MM.1S (cell line): ENCODE measurements at places on chromosomes 2 and 18.
A peak's percentile ranks its signal among the peaks of the same experiment; 100 is the strongest.

GRCh38 chr2:112787294-112787693 lies 3.0 kb upstream of the IL1A start:
- no peak overlapping the region for H3K4me3 ChIP-seq
- no peaks in the 10 kb centered on the region for H3K27me3 ChIP-seq
- no peak overlapping the region for H3K27ac ChIP-seq
- H3K36me3 ChIP-seq = no peaks in the 10 kb centered on the region
- no peak for DNase-seq

DNA sequence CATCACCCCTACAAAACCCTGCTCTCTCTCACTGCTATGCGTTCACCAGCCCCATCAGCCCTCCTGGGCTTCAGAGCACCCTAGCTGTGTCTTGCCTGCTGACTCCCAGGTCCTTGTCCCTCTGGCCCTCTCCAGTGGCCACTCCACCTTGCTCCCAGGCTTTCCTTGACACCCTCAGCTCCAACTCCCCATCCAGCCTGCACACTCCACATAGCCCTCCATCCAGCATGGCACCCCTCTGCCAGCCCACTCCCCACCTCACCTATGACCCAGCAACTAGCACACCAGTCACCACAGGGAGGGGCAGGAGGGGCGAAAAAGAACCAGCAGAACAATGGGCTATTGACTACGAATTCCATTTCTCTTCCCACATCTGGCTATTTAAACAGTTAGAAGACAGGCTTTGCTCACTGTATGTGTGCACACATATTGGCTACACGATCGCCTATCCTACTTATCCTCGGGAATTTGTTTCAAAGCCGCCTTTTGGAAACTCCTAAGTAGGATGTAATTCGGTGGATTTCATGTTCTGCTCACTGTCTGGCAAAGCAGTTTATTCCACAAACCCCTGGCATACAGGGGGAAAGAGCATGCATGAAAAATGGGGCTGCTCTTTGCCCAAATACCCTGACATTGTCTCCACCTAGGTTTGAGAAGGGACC lies 195.3 kb downstream of the SMAD2 start:
- no peaks in the 10 kb centered on the region for H3K27me3 ChIP-seq
- no peak overlapping the region for H3K27ac ChIP-seq
- DNase-seq = no peak
- H3K4me1 ChIP-seq = no peaks in the 10 kb centered on the region

DNA sequence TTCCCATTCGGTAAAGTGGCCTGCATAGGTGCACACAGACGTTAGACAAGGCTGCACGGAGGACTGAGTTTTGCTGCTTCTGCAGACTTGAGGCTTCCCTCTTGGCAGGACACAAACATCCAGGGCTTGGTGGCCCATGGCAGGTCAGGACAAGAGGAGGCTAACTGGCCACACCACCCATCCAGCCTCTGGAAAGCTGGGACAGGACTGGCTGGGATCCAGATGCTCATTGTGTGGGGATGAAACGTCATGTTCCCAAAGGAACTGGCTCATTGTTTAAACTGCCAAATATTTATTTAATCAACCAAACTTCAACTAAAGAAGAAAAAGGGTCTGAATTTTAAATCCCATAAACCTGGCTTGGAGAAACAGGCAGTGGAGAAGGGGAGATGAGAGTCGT lies 239.1 kb upstream of the EPAS1 start:
- H3K4me3 ChIP-seq = no peak overlapping the region
- H3K27ac ChIP-seq = no peak overlapping the region
- DNase-seq = no peak
- H3K36me3 ChIP-seq = no peaks in the 10 kb centered on the region
- no peaks in the 10 kb centered on the region for H3K27me3 ChIP-seq

DNA sequence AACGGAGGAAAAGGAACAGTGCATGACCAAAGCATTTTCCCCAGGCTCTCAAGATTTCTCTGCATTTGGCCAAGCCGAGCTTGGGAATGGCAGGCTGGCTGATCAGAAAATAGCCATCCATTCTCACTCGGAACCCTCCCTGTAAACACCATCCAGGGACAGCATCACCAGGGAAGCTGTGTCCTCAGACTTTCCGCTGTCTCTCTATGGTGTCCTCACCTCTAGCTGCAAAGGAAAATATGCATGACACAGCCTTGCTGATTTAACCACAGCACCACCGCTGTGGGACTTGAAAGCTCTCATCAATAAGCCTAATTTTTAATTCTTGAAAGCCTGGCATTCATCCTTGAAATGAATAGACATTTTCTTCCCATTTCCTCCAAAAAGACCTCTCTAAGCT lies 311.7 kb downstream of the EIPR1 start:
- no peak for DNase-seq
- no peaks in the 10 kb centered on the region for H3K36me3 ChIP-seq
- H3K4me1 ChIP-seq = no peaks in the 10 kb centered on the region
- H3K27me3 ChIP-seq = no peaks in the 10 kb centered on the region
- H3K4me3 ChIP-seq = no peak overlapping the region
- H3K27ac ChIP-seq = no peak overlapping the region

DNA sequence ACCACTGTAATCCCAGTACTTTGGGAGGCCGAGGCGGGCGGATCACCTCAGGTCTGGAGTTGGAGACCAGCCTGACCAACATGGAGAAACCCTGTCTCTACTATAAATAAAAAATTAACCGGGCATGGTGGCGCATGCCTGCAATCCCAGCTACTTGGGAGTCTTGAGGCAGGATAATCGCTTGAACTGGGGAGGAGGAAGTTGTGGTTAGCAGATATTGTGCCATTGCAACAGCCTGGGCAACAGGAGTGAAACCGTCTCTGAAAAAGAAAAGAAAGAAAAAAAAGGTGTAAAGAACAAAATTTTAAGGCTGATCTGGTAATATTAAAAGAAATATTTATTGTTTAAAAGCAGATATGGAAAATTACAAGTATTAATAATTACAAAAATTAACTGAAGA lies 29.7 kb downstream of the ZNF804A start:
- DNase-seq = no peak
- no peaks in the 10 kb centered on the region for H3K27me3 ChIP-seq
- H3K4me1 ChIP-seq = no peaks in the 10 kb centered on the region
- H3K4me3 ChIP-seq = no peak overlapping the region
- no peak overlapping the region for H3K27ac ChIP-seq
- no peaks in the 10 kb centered on the region for H3K36me3 ChIP-seq

DNA sequence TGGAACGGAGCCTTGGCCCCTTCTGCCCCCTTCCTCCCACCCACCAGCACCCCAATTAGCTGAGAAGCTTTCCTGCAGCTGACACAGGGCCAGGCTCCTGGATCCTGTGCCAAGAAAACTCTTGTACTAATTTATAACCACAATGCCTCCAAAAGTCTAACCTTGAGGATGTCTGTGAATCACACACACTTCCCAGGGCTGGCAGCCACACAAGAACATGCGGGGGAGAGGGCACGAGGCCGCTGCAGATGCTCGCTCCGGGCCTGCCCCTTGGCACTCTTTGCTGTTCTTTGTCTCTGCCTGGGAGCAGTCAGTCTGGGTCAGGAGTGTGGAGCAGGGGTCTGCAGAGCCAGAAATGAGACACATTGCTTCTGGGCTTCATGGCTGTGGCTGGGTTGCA lies 62.7 kb upstream of the KIF5C start:
- H3K27ac ChIP-seq = no peak overlapping the region
- H3K27me3 ChIP-seq = no peaks in the 10 kb centered on the region
- DNase-seq = no peak
- no peaks in the 10 kb centered on the region for H3K4me1 ChIP-seq
- no peak overlapping the region for H3K4me3 ChIP-seq
- H3K36me3 ChIP-seq = no peaks in the 10 kb centered on the region

- no peak overlapping the region for H3K27ac ChIP-seq
- H3K4me3 ChIP-seq = no peak overlapping the region
- H3K27me3 ChIP-seq = no peaks in the 10 kb centered on the region
Measured at GRCh38 chr2:36485521-36485920, 112.4 kb downstream of the FEZ2 start.

- no peaks in the 10 kb centered on the region for H3K4me1 ChIP-seq
- H3K36me3 ChIP-seq = no peaks in the 10 kb centered on the region
- no peak for DNase-seq
- no peak overlapping the region for H3K27ac ChIP-seq
- no peak overlapping the region for H3K4me3 ChIP-seq
Measured at GRCh38 chr2:162092658-162093556, 18.9 kb upstream of the DPP4 start.

- no peaks in the 10 kb centered on the region for H3K27me3 ChIP-seq
- DNase-seq = peak; percentile 75
- peak within 1 kb of the TSS; percentile 26; the same call in 1 of the 2 replicates for H3K27ac ChIP-seq
- H3K4me1 ChIP-seq = peaks cover 5% of the 10 kb centered on the region; the same call in 1 of the 2 replicates
Measured at GRCh38 chr2:203327901-203328759, at the start of gene ABI2. Gene ABI2 (plus strand): TSS chr2:203328394. CDS start chr2:203328515, 121 bp downstream.

GRCh38 chr2:236748385-236748784 lies 178.8 kb downstream of the ACKR3 start:
- H3K27me3 ChIP-seq = no peaks in the 10 kb centered on the region

- no peaks in the 10 kb centered on the region for H3K36me3 ChIP-seq
- no peak for DNase-seq
Measured at GRCh38 chr2:18682681-18683080, 93.3 kb upstream of the NT5C1B start.

DNA sequence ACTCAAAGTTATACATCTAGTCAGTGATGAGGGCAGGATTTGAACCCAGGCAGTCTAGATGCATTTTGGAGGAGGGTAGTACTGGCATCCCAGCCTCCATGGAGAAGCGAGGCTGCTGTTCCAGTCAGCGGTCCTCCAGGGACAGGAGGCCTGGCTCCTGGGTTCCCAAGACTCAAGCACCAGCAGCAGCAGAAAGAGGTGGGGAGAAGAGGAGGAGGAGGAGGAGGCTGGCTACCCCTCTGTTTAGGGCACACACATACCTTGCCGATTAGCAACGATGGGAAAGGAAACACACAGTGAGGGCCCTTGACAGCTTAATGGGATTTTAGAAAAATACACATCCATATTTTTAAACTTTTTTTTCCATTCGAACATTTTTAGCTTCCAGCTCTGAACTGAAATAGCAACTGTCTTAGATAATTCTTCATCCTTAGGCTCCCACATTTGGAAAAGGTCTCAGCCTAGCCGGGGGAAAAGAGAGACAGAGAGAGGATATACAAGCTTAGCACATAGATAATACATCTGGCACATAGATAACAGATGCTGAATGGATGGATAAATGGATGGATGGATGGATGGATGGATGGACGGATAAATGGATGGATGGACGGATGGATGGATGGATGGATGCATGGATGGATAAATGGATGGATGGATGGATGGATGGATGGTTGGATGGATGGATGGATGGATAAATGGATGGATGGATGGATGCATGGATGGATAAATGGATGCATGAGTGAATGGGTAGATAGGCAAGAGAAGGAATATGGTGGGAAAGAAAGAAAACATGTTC lies 87.9 kb downstream of the LBH start:
- no peaks in the 10 kb centered on the region for H3K36me3 ChIP-seq
- no peak for DNase-seq
- no peak overlapping the region for H3K27ac ChIP-seq
- no peaks in the 10 kb centered on the region for H3K27me3 ChIP-seq

DNA sequence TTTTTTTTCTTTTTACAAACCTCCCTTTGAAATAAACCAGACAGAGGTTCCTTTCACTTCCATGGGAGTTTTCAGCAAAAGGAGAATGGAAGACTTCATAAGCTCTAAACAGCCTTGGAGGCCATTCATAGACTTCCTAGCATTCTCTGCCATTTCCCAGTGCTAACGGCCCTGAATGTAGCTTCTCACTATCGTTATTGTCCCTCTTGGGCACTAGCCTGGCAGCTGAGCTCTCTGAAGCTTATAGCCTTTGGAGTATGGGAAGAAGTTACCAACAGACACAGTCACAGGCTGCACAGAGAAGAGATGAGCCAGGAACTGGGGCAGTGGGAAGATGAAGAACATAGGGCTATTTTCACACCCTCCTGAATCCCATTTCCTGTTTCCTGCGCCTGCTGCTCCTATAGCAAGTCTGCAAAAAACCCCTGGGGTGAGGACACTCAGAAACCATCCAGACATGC lies 29.1 kb upstream of the EPC2 start:
- H3K27ac ChIP-seq = 0 out of 2 replicates have a peak overlapping the region, but pooled peaks have one; percentile 70
- no peak overlapping the region for H3K4me3 ChIP-seq
- peaks cover 19% of the 10 kb centered on the region for H3K4me1 ChIP-seq
- DNase-seq = no peak
- H3K27me3 ChIP-seq = no peaks in the 10 kb centered on the region

- DNase-seq = peak; percentile 44
- H3K27me3 ChIP-seq = no peaks in the 10 kb centered on the region
Measured at GRCh38 chr2:109129356-109129920, 433 bp downstream of the SH3RF3 start.

GRCh38 chr2:230000118-230000841 lies 68.4 kb downstream of the SLC16A14 start:
- H3K4me1 ChIP-seq = no peaks in the 10 kb centered on the region
- no peak overlapping the region for H3K27ac ChIP-seq
- H3K36me3 ChIP-seq = no peaks in the 10 kb centered on the region
- no peaks in the 10 kb centered on the region for H3K27me3 ChIP-seq

- H3K4me3 ChIP-seq = no peak overlapping the region
- H3K4me1 ChIP-seq = no peaks in the 10 kb centered on the region
- H3K27ac ChIP-seq = no peak overlapping the region
Measured at GRCh38 chr2:124814968-124815745, 790.1 kb downstream of the CNTNAP5 start.

DNA sequence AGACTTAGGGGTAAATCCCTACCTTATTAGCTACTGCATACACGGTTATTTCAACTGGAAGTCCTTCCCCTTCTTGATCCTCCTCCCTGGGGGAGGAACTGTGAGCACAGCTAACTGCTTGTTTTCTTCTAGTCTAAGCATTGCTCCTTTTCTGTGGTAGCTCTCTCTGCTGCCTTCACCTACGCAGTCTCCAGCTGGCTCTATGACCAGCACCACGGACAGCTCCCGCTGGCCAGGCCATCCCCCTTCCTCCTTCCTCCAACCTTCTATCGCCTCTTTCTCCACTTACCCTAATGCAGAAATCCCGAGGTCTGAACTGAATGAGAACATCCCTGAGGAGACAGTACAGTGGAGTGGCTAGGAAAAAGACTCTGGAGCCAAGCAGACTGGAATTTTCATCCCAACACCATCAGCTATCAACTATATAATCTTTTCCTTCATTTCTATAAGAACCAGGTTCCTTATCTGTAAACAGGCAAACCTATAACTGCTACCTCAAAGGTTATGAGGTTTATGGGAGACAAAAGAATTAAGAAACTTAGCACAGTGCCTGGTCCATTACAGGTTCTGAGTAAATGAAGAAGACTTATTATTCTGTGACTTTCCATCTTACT lies 4.7 kb upstream of the CFAP65 start:
- H3K4me1 ChIP-seq = no peaks in the 10 kb centered on the region
- peaks cover 88% of the 10 kb centered on the region for H3K27me3 ChIP-seq
- no peaks in the 10 kb centered on the region for H3K36me3 ChIP-seq
- H3K4me3 ChIP-seq = no peak overlapping the region

DNA sequence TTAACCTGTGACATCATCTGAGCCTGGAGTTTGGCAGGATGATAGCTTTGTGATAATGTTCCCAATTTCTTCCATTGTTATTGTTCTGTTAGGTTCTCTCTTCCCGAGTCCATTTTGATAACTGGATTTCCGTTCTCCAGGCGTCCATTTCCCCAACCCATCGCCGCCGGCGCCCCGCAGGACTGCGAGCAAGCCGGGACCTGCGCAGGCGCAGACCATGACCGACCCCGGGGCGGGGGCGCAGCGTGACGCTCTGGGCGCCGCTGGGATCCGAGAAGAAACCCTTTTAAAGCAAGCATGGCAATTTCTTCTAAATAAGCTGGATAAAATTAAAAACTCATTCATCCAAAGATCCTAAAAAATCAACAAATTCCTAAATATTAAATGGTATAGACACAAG lies at the start of gene SLC25A52:
Gene SLC25A52 (minus strand): TSS at position 186 of the 400 bp plus-strand sequence. CDS start 219 bp downstream, outside the sequence.
- H3K36me3 ChIP-seq = no peaks in the 10 kb centered on the region
- no peaks in the 10 kb centered on the region for H3K4me1 ChIP-seq
- no peak within 1 kb of the TSS for H3K27ac ChIP-seq
- H3K27me3 ChIP-seq = no peaks in the 10 kb centered on the region
- no peak within 1 kb of the TSS for H3K4me3 ChIP-seq
- DNase-seq = no peak
